ENCODE measurements at places on chromosomes 2 and 18.

DNA sequence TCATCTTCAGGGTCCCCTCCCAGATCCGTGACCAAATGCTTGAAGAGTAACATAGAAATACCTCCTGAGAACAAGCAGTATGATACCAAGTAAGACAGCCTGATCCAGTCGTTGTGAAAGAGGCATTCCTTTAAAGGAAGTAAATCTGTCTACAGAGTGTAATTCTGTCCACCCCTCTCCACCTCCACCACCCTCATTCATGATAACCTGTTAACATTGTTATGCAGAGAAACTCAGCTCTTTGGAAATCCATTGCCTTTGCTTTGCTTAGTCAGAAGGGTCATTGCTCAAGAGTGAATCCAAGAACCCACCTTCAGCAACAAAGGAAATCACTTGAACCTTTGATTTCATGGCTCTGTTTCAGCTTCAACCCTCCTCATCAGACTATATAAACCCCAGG lies 155.6 kb downstream of the CYP26B1 start:
- no peak for DNase-seq

DNA sequence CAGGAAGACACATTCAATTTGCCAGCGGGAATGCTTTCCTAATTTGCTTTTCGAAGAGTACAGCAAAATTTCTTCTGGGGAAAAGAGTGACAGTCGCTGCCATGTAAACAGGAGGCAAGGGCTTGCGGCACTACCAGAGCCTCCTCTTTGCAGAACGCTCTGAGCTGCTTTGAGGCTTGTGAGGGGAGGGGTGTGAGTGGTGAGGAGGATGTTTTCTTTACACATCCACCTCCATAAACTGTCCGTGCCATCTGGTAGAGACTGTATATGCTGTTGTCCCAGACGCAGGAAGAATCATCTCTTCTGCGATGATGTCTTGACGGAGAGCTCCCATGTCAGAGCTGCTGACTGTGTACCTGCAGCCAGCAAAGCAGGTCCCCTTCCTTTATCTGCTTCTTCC lies 138.0 kb downstream of the SOCS6 start:
- DNase-seq = no peak

DNA sequence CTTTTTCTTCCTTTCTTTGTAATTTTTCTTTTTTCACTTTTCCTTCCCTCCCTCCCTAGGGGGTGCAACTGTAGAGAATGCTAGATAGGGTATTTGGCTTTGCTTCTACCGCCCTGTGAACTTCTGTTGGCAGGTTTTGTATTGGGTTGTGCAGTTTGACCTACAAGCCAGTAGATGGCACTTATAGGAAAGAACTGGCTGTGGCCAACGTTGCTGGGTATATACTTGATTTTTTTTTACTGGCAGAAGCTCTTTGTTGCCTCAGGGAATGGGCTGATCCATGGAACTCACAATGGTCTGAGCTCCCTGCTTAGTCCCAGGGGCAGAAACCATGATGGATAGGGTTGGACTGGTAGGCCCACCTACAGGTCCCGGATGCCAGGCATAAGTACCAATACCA lies 1019.5 kb upstream of the LRRTM1 start:
- peak; percentile 20 for DNase-seq

DNA sequence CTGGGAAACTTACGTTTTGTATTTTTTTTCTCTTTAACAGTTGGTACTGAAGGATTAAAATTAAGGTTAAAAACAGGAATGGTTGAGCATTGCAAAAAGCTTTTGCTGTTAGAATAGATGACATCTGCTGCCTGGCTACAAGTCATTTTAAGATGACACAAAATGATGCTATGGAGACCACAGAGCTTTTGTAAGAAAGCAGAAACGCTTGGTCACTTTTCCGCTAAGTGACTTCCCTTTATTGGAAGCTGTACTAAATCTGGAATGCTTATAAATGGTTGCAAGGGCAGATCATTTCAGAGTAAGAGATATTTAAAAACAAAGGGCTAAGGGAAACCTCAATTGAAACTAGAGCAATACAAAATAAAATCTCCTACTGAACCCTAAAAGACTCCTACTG lies 544.0 kb downstream of the STK39 start:
- no peak for DNase-seq

DNA sequence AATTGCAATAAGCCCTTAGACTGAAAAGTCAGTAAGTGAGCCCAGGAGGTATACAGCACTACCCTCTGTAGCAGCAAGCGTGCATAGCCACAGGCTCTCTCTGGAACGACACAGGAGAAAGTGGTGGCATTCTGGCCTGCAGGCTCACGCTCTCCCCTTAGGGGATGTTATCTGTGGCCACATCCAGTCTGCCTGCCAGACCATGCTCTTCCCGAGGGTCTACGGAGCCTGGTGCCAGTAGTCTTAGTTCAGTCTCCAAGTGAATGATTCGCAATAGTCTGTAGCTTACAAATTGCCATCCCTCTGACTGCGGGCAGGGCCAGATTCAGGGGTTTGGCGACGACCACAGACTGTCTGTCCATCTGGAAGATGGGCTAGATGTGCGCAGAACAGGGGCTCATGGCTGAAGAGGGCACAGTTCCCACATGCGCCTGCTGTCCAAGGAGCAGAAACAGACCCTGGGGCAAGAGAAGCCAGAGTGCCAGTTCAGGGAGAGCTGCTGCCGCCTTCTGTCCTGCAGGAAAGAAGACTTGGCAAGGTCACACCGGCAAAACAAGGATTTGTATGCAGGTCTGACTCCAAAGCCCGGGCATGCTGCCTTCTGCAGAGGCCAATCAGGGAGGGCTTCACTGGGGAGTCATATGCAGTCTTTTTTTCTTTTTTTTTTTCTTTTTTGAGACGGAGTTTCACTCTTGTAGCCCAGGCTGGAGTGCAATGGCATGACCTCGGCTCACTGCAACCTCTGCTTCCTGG lies 3.5 kb upstream of the KLF11 start:
- DNase-seq = no peak

- no peak for DNase-seq
These were observed 112.9 kb downstream of the SOS1 start for GRCh38 chr2:39007875-39008504.

GRCh38 chr2:134515137-134515536 lies 203.7 kb downstream of the TMEM163 start:
- no peak for DNase-seq

DNA sequence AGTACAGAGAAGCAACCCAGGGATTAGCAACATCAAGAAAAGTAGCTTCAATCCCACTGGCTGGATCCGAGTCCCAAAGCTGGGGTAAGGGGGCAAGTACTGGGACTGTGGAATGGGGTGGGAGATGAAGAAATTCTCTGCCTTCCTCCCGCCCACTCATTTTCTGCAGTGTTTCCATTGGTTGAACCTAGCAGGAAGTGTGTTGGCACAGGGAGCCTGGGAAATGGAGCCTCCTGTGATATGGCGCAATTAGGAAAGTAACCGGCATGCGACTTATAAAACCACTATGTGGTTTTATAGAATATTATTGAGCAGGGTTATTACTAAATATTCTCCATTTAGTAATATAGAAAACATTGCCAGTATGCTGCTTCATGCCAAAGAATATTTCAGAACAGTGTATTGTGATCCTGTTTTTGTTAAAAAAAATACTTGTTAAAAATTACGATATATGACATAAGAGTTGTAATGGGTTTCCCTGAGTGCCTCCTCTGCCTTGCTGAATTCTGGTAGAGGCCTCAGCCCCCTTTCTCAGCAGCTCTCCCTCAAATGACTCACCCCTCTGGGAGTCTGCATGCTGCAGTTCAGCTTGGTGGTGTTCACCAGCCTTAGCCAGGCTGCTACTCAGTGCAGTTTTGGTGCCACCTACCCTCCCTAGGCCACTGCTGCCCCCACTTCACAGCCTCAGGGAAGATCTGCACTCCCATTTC lies 60.5 kb downstream of the HK2 start:
- no peak for DNase-seq

DNA sequence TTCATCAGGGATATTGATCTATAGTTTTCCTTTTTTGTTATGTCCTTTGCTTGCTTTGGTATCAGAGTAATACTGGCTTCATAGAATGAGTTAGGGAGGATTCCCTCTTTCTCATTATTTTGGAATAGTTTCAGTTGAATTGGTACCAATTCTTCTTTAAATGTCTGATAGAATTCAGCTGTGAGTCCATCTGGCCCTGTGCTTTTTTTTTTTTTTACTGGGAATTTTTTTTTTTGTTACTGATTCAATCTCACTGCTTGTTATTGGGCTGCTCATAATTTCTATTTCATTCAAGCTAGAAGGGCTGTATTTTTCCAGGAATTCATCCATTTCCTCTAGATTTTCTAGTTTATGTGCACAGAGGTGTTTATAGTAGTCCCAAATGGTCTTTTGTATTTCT lies 103.9 kb downstream of the RND3 start:
- DNase-seq = no peak

DNA sequence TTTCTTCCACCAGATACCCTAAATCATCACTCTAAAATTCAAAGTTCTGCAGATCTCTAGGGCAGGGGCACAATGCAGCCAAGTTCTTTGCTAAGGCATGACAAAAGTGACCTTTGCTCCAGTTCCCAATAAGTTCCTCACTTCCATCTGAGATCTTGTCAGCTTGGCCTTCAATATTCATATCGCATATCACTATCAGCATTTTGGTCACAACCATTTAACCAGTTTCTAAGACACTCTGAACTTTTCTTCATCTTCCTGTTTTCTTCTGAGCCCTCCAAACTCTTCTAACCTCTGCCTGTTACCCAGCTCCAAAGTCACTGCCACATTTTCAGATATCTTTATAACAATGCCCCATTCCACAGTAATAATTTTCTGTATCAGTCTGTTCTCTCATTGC lies 452.6 kb upstream of the TRIB2 start:
- no peak for DNase-seq

DNA sequence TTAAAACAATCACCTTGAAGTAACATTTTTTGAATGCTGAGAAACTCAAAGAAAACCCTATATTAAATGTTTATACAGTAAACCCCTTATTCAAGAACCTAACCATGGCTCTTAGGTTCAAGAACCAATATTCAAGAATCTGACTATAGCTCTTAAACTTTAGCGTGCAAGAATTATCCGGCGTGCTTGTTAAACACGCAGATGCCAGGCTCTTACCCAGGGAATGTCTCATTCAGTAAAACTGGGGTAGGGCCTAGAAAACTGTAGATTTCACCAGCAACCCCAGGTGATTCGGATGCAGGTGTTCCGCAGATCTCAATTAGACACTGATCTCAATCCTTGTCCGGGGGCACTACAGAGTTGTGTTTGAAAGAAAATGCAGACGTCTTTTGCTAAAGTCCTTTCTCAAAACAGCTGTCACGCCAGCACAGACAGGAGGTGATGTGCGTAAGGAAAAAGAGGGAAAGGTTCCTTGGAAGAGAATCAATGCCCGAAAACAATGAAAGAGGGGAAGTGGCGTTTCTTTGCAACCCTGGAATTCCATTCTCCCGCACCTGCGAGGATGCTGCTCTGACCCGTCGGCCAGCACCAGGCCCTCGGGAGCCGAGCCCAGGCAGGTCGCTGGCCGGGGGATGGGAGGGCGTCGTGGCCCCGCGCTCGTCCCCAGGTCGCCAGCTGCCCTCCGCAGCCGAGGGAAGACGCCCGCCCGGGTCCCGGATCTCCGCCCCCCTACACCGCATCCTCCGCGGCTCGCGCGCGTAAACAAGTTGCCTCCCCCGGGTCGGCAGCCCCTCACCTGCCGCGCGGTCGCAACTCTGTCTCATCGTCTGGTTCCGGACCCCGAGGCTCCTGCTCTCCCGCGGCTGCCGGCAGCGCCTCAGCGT lies 851 bp downstream of the EIF2AK3 start:
- DNase-seq = no peak

GRCh38 chr2:170360546-170361089 lies 182.7 kb downstream of the MYO3B start:
- no peak for DNase-seq

DNA sequence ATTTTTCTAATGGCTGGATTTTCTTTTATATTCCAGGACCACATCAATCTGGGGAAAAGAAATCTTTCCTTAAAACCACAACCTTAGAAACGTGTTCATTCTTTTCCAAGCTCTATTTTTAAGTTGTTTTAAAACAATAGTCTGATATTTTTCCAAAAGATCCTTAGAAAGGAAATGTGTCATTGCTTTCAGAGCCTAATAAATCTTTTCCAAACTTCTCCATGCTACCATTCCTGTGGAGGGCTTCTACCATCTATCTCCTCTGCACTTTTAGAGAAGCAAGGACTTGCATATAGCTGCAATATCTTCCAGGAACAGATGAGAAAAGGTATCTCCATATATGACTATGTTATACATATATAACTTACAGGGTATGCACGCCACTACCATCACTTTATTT lies 21.2 kb downstream of the WDFY1 start:
- no peak for DNase-seq

GRCh38 chr18:7158216-7158615 lies 40.6 kb upstream of the LAMA1 start:
- no peak for DNase-seq
